ENCODE measurements at places on chromosomes 7 and 10.

- DNase-seq = no peak
Measured at GRCh38 chr7:44961844-44962482, 16.9 kb downstream of the MYO1G start.

GRCh38 chr10:96664563-96664962, 55.8 kb downstream of the PIK3AP1 start:
- DNase-seq = no peak

DNA sequence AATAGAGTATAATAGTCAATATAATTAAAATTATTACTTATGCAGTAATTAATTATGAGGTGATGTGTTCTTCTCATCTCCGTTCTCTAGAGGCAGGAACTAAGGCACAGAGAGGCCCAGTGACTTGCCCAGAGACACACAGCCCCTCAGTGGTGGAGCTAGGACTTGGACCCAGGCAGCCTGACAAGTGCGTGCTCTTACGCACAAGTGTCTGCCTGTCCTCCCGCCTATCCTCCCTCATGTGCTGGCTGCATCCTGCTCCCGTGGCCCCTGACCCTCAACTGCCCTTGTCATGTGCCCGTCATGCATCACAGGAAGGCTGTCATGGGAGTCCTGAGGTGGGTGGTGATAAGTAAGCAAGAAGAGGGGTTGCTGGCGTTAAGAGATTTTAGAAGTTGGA, 14.3 kb downstream of the IL2RA start:
- DNase-seq = no peak

DNA sequence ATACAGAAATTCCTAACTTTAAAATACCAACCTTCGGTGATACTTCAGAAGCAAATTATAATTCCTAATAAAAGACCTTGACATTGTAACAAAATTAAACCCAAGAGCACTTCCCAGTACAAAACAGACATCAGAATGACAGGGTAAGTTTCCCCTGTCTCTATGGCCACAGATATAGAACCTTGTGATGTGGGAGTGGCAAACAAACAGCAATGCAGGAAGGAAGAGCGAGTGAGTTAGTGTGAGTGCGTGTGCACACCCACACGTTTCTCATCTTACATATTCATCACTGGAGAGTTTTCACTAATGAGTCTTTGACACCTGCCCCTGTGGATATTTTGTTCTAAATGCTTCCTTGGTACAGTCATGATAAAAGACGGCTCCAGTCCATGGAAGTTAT, 72.2 kb downstream of the VWC2 start:
- no peak for DNase-seq

DNA sequence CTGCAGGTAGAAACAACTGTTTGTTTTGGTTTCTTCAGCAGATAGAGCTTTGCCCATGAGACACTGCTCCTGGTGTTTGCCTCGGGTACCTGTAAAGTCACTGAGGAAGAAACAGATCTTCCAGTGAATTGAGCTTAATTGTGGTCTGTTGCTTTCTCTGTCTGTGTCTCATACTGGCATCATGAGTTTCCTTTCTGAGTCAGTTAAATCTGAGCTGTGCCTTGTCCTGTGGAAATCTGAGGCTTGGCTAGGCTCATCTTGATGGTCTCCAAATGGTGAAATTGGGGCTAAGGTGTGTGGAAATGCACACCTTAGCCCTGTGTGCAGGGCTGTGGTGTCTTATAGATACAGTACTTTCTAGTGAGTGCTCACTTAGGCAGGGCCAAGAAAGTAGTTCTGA, 67.4 kb downstream of the GBF1 start:
- DNase-seq = no peak

DNA sequence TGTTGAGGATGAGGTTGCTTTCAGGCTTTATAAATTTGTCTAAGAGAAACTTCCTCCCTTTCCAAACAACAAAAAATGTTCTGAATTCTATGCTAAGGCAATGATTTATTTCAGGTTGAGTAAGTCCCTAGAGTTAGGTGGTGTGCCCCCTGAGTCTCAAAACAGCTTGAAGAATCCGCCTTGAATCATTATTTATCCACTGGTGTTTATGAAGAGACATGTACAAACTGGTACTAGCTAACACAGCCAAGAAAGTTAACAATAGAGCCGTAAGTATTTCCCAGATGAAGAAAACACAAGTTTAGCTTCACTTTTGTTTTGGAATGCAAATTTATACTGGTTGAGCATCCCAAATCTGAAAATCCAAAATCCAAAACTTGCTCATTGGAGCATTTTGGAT, 66.2 kb upstream of the SRPK2 start:
- no peak for DNase-seq

DNA sequence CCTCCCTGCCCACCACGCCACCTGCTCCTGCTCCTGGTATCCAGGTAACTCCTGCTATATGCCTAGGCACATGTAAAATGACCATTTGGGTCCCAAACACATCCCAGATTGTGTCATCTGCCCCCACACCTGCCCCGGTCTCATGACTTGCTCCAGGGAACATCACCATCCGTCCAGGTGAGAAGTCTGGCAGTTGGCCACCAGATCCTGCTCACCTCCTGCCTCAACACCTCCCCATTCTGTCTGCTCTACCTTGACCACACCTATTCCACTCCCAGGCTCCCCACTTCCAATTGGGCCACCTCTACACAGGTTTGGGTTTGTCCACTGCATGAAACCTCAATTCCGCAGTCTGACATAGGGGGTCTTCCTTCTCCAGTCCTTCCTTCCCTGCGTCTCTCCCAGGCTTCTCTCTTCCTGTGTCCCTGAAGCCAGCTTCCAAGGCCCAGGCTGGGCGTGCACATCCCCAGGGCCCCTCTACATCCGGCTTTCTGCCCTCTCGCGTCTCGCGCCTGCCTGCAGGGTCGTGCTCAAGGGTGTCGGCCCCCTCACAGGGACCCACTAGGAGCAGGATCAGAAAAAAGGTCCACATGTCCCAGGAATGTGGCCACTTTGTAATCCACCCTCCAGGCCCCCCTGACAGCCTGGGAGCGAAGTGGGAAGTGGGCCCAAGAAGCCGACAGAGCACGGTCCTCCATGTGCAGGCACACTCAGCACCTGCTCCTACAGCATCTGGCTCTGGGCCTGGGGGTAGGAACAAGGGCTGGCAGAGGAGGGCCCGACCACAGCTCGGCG, 49.3 kb upstream of the DAGLB start:
- DNase-seq = no peak

- DNase-seq = no peak
Measured at GRCh38 chr10:77244286-77244685, 393.3 kb downstream of the KCNMA1 start.

GRCh38 chr7:131409129-131409766, 81.6 kb downstream of the MKLN1 start:
- no peak for DNase-seq

- no peak for DNase-seq
Measured at GRCh38 chr7:132564090-132564489, 12.2 kb downstream of the PLXNA4 start.

DNA sequence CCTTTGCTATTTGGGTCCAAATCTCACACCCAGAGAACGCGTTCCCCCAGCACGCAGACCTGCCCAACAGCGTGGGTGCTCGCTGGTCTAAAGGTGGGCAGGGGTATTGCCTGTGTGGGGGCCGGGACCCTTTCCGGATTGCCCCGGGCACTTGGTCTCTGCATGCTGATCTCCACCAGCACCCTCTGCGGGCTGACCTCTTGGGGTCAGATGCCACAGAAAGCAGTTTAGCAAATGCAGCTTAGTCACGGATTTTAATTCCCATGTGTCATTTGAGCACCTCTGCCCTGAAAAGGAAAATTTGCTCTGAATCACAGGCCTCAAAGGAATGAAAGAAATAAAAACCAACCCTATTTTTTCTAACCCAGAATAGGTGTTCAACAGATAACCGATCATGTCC, 46.7 kb downstream of the PKD1L1 start:
- no peak for DNase-seq

DNA sequence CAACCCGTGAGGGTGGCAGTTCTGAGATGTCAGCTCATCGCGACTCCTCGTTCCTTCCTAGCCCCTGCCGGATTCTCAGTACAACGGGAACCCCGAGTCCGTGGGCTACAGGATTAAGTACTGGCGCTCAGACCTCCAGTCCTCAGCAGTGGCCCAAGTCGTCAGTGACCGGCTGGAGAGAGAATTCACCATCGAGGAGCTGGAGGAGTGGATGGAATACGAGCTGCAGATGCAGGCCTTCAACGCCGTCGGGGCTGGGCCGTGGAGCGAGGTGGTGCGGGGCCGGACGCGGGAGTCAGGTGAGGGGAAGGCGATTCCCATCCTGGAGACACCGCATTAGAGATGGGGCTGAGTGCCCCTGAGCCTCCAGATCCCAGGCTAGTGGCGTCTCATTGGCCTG, 568.1 kb upstream of the FOXK1 start:
- no peak for DNase-seq

DNA sequence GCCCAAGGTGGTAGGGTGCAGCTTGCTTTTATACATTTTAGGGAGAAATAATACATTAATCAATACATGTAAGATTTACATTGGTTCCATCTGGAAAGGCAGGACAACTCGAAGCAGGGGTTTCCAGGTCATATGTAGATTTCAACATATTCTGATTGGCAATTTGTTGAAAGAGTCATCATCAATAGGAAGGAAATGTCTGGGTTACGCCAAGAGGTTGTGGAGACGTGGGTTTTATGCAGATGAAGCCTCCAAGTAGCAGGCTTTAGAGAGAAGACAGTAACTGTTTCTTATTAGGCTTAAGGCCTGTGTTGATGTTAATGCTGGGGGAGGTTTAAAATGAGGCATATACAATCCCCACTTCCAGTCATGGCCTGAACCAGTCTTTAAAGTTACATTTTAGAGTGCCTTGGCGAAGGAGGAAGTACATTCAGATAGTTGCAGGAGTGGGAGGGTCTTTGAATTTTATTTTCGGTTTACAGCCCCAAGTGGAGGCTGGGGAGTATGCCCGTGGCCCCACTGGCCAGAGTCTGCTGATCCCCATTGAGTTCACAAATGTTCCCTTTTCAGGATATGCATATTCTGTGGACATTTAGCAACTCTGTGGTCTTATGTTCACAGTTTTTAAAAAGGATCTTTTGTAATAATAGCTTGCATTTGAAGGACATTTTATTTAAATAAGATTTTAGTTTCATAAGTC, 166.0 kb upstream of the GDF10 start:
- no peak for DNase-seq

Data from DND-41 (cell line).